ENCODE measurements at places on chromosomes 6 and 20. TPM values are rescaled to one million over a fixed set of nuclear protein-coding genes. Genes with fewer than 3 reads are reported as not detected.
A peak's percentile ranks its signal among the peaks of the same experiment; 100 is the strongest.

The DNAH8 gene
- total RNA-seq: not detected

DNA sequence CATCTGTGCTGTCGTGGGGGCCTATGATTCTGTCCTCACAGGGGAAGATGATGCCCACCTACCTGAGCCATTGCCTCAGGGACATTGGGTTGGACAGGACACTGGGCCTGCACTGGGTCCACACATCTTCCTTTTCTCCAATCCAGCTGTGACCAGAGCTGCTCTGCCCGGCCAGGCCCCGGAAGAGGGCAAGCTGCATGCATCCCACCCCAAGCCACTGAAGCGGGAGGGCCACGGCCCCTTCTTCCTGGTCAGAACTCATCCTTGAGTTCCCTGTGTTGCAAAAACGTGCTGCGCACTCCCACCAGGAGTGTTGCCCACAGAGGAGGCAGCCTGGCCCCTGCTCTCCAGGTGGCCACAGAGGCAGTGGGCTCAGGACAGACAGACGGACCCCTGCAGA, 38.2 kb downstream of the SPDEF start:
- H3K36me3 ChIP-seq: no peaks in the 10 kb centered on the region
- no peak overlapping the region for H3K4me3 ChIP-seq
- peaks cover 13% of the 10 kb centered on the region for H3K27me3 ChIP-seq
- peaks cover 14% of the 10 kb centered on the region for H3K4me1 ChIP-seq

- no peaks in the 10 kb centered on the region for H3K27me3 ChIP-seq
- no peak overlapping the region for H3K4me3 ChIP-seq
- no peak overlapping the region for H3K27ac ChIP-seq
- DNase-seq: no peak
- no peaks in the 10 kb centered on the region for H3K36me3 ChIP-seq
Observed at GRCh38 chr6:102525336-102525735, 1131.8 kb downstream of the GRIK2 start.

The CDSN gene
- total RNA-seq: not detected

DNA sequence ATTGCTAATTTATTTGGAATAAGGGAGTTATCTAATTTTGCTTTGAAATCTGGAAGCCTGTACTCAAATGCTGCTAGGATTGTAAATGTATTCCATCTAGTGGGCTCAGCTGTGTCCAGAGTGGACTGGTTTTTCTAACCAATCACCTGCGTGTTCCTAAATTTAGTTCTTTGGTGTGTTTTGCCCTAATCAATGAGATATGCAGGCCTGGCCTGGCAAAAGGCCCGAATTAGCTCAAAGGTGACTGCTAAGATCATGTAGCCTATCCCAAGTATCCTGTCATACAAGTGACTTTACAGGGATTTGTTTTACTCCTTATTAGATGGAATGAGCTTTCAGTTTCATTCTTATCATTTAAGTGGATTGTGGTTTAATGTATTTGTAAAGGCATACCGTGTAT, 51.3 kb upstream of the ARMC2 start:
- peaks cover 30% of the 10 kb centered on the region for H3K4me1 ChIP-seq
- no peak overlapping the region for H3K4me3 ChIP-seq
- no peaks in the 10 kb centered on the region for H3K36me3 ChIP-seq
- DNase-seq: no peak

DNA sequence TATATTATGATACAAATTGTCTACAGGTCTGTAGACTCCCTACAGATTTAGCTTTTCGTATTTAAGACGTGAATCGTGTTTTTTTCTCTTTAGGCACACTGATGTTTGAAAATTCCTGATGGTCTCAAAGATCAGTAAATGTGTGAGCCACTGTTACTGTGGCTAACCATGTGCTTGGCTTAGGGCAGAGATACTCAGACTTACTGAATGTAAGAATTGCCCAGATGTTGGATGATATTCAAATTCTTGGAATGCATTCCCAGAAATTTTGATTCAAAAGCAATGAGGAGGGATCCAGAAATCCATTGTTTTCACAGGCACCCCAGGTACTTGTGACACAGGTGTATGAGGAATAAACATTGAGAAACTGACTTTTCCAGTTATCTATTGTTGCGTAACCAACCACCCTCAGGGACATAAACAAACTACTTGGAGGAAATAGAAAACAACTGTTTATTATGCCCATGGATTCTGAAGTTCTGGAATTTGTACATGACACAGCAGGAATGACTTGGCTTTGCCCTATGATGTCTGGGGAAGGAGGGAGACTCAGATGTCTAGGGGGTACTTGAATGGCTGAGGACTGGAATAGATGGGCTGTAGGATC, 339.6 kb upstream of the CITED2 start:
- H3K27ac ChIP-seq: no peak overlapping the region
- no peak overlapping the region for H3K4me3 ChIP-seq
- DNase-seq: no peak
- H3K4me1 ChIP-seq: no peaks in the 10 kb centered on the region

DNA sequence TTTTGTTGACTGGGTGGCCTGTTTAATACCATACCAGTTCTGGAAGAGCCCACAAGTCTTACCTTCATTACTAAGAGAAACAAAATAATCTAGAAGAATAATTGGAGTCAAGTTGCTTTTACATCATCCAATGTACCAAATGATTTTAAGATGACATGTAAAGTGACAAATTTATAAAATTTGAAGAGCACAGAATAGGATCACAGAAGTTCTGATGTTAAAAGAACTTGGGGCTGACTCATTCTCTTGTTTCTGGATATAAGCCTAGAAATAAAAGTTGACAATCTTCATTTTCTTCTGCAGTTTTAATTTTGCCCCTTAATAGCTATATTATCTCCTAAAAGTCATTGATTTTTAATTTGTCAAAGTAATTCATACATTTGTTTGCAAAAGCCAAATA, 317.5 kb upstream of the MARCKS start:
- peaks cover 2% of the 10 kb centered on the region for H3K4me1 ChIP-seq
- DNase-seq: no peak
- H3K4me3 ChIP-seq: no peak overlapping the region
- H3K27ac ChIP-seq: no peak overlapping the region
- peaks cover 2% of the 10 kb centered on the region for H3K27me3 ChIP-seq
- H3K36me3 ChIP-seq: no peaks in the 10 kb centered on the region

- no peaks in the 10 kb centered on the region for H3K36me3 ChIP-seq
- DNase-seq: no peak
- H3K27me3 ChIP-seq: peaks cover 22% of the 10 kb centered on the region
Observed at GRCh38 chr6:30446259-30446658, 43.0 kb upstream of the HLA-E start.

The LRRC73 gene
- total RNA-seq: 1.2 TPM

- no peak overlapping the region for H3K27ac ChIP-seq
- H3K4me1 ChIP-seq: no peaks in the 10 kb centered on the region
Observed at GRCh38 chr6:9523462-9523861, 891.4 kb downstream of the TFAP2A start.

The KCNK5 gene
- total RNA-seq: 0.71 TPM

The KIF13A gene
- 26.7 TPM for total RNA-seq

GRCh38 chr6:32439602-32440214, at the start of gene HLA-DRA:
Gene HLA-DRA, plus strand, starts transcription at chr6:32439887. Its CDS starts 64 bp downstream, at chr6:32439951.
- no peak for DNase-seq
- no peak within 1 kb of the TSS for H3K27ac ChIP-seq
- H3K4me1 ChIP-seq: no peaks in the 10 kb centered on the region

- no peak overlapping the region for H3K4me3 ChIP-seq
- no peak overlapping the region for H3K27ac ChIP-seq
- H3K4me1 ChIP-seq: no peaks in the 10 kb centered on the region
- H3K27me3 ChIP-seq: no peaks in the 10 kb centered on the region
- no peaks in the 10 kb centered on the region for H3K36me3 ChIP-seq
Observed at GRCh38 chr6:83824388-83824801, 28.8 kb upstream of the RIPPLY2 start.

The TNFRSF6B gene
- not detected for total RNA-seq

The CFAP206 gene
- 1.9 TPM for total RNA-seq

GRCh38 chr20:22411627-22412450, 172.5 kb downstream of the FOXA2 start:
- no peaks in the 10 kb centered on the region for H3K4me1 ChIP-seq
- no peaks in the 10 kb centered on the region for H3K27me3 ChIP-seq
- H3K4me3 ChIP-seq: no peak overlapping the region
- no peaks in the 10 kb centered on the region for H3K36me3 ChIP-seq
- no peak overlapping the region for H3K27ac ChIP-seq

The CGA gene
- total RNA-seq: not detected

DNA sequence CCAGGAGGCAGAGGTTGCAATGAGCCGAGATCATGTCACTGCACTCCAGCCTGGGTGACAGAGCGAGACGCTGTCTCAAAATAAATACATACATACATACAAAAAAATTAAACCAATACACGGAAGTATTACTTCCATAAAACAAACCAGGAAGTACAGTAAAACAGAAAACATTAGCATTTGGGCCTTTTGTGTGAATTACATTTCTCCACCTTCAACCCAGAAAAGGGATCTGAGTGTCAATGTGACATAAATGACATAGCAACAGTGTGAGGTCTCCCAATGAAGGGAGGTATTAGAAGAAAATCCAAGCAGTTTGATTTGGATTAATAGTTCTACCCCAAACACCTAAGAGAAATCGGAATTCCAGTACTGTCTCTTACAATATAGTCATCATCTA, 10.1 kb downstream of the CSNK2A1 start:
- H3K36me3 ChIP-seq: no peaks in the 10 kb centered on the region
- H3K27ac ChIP-seq: no peak overlapping the region
- peaks cover 14% of the 10 kb centered on the region for H3K4me1 ChIP-seq
- no peak overlapping the region for H3K4me3 ChIP-seq
- DNase-seq: no peak

DNA sequence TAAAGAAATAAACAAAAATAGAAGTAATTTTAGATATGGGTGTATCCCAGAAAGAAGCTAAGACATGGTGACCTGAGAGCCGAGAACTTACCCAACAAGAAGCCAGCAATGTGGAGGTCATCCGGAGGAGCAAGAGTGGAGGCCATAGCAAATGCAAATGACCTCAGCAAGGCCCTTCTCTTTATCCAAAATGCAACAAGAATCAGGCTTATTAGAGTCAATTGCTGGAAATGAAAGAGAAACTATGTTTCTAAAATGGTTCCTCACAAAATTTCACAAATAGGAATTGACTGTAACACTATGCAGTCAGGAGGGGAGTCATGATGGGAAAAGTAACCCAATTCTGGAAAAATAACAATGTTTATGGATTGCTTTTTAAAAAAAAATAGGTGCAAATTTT, 90.4 kb downstream of the TNFAIP3 start:
- no peak overlapping the region for H3K27ac ChIP-seq
- no peak for DNase-seq
- H3K4me3 ChIP-seq: no peak overlapping the region
- no peaks in the 10 kb centered on the region for H3K27me3 ChIP-seq
- H3K36me3 ChIP-seq: peaks cover 6% of the 10 kb centered on the region

GRCh38 chr6:168031411-168031971, 34.0 kb downstream of the KIF25 start:
- no peak overlapping the region for H3K4me3 ChIP-seq
- H3K27me3 ChIP-seq: peaks cover 6% of the 10 kb centered on the region
- peaks cover 19% of the 10 kb centered on the region for H3K4me1 ChIP-seq
- no peak for DNase-seq
- H3K36me3 ChIP-seq: peaks cover 5% of the 10 kb centered on the region

The TINAG gene
- total RNA-seq: not detected

DNA sequence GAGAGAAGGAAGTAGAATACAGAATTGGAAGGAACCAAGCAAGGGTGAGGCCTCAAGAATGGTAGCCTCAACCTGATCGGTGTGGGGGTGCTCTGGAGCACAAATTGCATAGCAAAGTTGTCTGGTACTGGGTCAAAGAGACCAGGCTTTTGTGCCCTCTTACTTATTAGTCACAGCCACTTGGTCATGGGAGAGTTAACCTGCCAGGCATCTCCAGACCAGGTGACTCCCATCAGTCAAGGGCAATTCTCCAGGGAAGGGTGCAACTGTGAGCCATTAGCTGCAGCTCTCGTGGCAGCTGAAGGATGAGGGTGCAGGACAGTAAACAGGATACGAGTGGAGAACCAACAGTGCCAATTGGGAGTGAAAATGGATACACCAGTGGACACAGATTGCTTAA, 47.7 kb upstream of the PLCB4 start:
- no peak overlapping the region for H3K27ac ChIP-seq
- no peak overlapping the region for H3K4me3 ChIP-seq
- no peaks in the 10 kb centered on the region for H3K4me1 ChIP-seq
- H3K36me3 ChIP-seq: no peaks in the 10 kb centered on the region
- H3K27me3 ChIP-seq: no peaks in the 10 kb centered on the region

The STX11 gene
- total RNA-seq: not detected

The TEAD3 gene
- 50.0 TPM for total RNA-seq

The LAMA2 gene
- 2.4 TPM for total RNA-seq

The RAMACL gene
- 9.5 TPM for total RNA-seq

- no peaks in the 10 kb centered on the region for H3K36me3 ChIP-seq
- no peaks in the 10 kb centered on the region for H3K4me1 ChIP-seq
- no peak for DNase-seq
- H3K27me3 ChIP-seq: no peaks in the 10 kb centered on the region
- H3K4me3 ChIP-seq: no peak overlapping the region
Observed at GRCh38 chr6:52160472-52161104, 25.6 kb upstream of the IL17A start.

GRCh38 chr20:60007464-60007863, 49.2 kb downstream of the CDH26 start:
- no peaks in the 10 kb centered on the region for H3K4me1 ChIP-seq
- H3K36me3 ChIP-seq: no peaks in the 10 kb centered on the region
- no peak overlapping the region for H3K27ac ChIP-seq
- DNase-seq: no peak
- H3K27me3 ChIP-seq: peaks cover 2% of the 10 kb centered on the region
- no peak overlapping the region for H3K4me3 ChIP-seq

GRCh38 chr6:6931071-6932025, 176.4 kb upstream of the RREB1 start:
- H3K27ac ChIP-seq: peak overlapping the region; percentile 16
- no peak overlapping the region for H3K4me3 ChIP-seq
- peaks cover 5% of the 10 kb centered on the region for H3K36me3 ChIP-seq
- peaks cover 5% of the 10 kb centered on the region for H3K27me3 ChIP-seq

- DNase-seq: no peak
- no peak overlapping the region for H3K4me3 ChIP-seq
- H3K36me3 ChIP-seq: no peaks in the 10 kb centered on the region
- peaks cover 6% of the 10 kb centered on the region for H3K4me1 ChIP-seq
- no peak overlapping the region for H3K27ac ChIP-seq
- H3K27me3 ChIP-seq: peaks cover 4% of the 10 kb centered on the region
Observed at GRCh38 chr20:57399587-57400155, 8.5 kb downstream of the RBM38 start.

The YWHAB gene
- 181 TPM for total RNA-seq

- H3K27ac ChIP-seq: no peak overlapping the region
- no peak overlapping the region for H3K4me3 ChIP-seq
- H3K27me3 ChIP-seq: no peaks in the 10 kb centered on the region
- no peaks in the 10 kb centered on the region for H3K4me1 ChIP-seq
- H3K36me3 ChIP-seq: no peaks in the 10 kb centered on the region
Observed at GRCh38 chr6:143346004-143346403, 104.5 kb downstream of the ADAT2 start.

- no peak for DNase-seq
- H3K4me3 ChIP-seq: no peak overlapping the region
- no peaks in the 10 kb centered on the region for H3K4me1 ChIP-seq
- no peaks in the 10 kb centered on the region for H3K27me3 ChIP-seq
- H3K36me3 ChIP-seq: peaks cover 6% of the 10 kb centered on the region
Observed at GRCh38 chr6:137952247-137952646, 85.2 kb downstream of the TNFAIP3 start.

The OR12D3 gene
- not detected for total RNA-seq
